ENCODE measurements at places on chromosomes 5 and 9.

DNA sequence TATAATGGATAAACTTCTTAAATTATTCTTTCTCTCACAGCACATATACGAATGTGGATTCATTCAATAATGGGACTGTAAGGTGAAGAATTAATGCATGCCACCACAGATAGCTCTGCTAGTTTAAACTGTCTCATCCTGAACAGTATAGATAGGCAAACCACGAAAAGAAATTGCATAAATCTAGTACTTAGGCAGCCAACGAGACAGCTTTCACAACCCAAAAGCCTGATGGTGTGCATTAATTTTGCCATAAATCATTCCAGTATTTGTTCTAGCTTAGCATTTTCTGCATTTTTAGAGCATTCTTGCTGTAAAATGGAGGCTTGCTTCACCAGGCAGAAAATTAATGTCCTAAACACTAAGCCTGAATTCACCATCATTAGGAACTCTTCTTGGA is 834.2 kb upstream of the DMAC1 start:
- no peak for DNase-seq

GRCh38 chr5:143319437-143320227 is 83.9 kb downstream of the NR3C1 start:
- DNase-seq: no peak

GRCh38 chr5:172342918-172343317 is 59.4 kb upstream of the UBTD2 start:
- no peak for DNase-seq

GRCh38 chr5:66595756-66596635 is at the start of gene MAST4:
MAST4 (plus strand) TSS chr5:66596393; CDS start chr5:66596656, 263 bp downstream.
- no peak for DNase-seq

DNA sequence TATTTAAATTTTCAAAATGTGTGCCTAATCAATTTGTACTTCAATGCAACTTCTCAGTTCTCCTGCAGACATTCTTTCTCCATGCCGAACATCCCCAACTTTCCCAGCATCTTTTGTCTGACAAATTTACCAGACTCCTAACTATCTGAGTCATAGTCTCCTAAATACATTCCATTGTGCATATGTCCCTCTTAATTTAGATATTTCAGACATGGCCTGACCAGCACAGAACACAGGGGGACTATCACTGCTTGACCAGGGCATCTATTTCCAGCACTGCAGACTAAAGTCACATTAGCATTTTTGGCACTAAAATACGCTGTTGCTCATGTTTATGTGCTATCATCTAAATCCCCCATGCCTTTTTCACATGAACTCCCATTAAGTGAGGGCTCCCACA is 71.9 kb downstream of the ITGA1 start:
- no peak for DNase-seq

DNA sequence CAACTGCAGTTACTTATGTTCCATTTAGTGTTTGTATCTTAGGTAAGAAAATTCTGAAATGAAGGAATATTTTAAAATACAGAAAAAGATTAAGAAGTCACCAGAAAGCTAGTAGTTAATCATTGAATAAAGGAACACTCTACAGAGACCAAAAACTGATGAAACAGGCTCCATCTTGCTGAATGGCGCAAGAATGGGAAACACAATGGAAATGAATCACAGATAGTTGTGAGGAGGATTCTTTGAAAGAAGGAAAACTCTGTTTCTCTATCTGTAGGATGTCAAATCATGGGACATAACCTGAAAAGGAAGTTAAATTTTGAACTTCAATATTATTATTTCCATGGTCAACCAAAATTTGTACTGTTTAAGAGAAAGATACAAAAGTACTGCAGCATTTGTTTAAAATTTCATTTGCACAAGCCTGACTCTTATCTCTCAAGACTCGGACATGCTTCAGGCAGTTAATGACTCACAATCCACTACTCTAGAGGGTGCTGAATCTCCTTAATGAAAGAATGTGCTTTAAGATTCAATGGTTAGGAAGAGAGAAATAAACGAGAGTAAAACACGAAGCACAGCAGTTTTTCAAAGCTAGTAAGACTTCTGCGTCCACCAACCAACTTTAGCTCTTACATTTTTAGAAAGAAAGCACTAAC is 1064.4 kb upstream of the DMAC1 start:
- no peak for DNase-seq

DNA sequence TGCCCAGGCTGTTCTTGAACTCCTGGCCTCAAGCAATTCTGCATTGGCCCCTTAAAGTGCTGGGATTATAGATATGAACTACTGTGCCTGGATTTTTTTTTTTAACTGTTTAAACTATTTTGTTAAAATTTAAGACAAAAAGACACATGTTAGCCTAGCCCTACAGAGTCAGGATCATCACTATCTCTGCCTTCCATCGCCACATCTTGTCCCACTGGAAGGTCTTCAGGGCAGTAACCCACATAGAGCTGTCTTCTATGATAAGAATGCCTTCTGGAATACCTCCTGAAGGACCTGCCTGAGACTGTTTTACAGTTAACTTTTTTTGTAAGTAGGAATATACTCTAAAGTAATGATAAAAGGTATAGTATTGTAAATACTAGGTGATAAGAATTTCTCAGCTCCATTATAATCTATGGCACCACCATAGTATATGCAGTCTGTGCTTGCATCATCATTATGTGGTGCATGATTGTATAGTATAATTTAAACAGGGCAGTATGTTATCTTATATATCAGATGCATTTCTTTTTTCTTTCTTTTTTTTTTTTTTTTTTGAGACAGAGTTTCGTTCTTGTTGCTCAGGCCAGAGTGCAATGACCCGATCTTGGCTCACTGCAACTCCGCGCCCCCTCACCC is 52.7 kb downstream of the DENND4C start:
- DNase-seq: no peak
